ENCODE measurements at places on chromosomes 12 and 14. TPM values are rescaled to one million over a fixed set of nuclear protein-coding genes. Genes with fewer than 3 reads are reported as not detected.

The SMOC1 gene
- total RNA-seq: 30.6 TPM

The ESYT1 gene
- total RNA-seq: 50.8 TPM

The IL26 gene
- total RNA-seq: not detected

The DPPA3 gene
- total RNA-seq: not detected

The KRT80 gene
- 0.29 TPM for total RNA-seq

The ADAM20 gene
- 4.6 TPM for total RNA-seq

The GPX2 gene
- total RNA-seq: not detected

The C3AR1 gene
- 6.0 TPM for total RNA-seq

The CACNA2D4 gene
- total RNA-seq: 1.3 TPM

The PLEKHA5 gene
- 135 TPM for total RNA-seq

The PDZRN4 gene
- total RNA-seq: 13.2 TPM

The SLC7A7 gene
- total RNA-seq: 3.2 TPM

The RFLNA gene
- 6.2 TPM for total RNA-seq

The AICDA gene
- total RNA-seq: not detected

The ANKRD33 gene
- not detected for total RNA-seq

The MYL2 gene
- not detected for total RNA-seq

The FAM181A gene
- total RNA-seq: 6.6 TPM

The ITGA5 gene
- total RNA-seq: 5.0 TPM

The ATF7IP gene
- total RNA-seq: 77.7 TPM

The CCDC197 gene
- not detected for total RNA-seq
